ENCODE measurements at places on chromosomes 3 and 15. TPM values are rescaled to one million over a fixed set of nuclear protein-coding genes. Genes with fewer than 3 reads are reported as not detected.

The GJD2 gene
- total RNA-seq = 0.11 TPM

- DNase-seq = no peak
These were observed 271.0 kb downstream of the GABRG3 start for GRCh38 chr15:27241943-27242342.

The DAZL gene
- total RNA-seq = not detected

The DHX30 gene
- 48.3 TPM for total RNA-seq

The CMTM7 gene
- total RNA-seq = 4.0 TPM

The TFRC gene
- 131 TPM for total RNA-seq

DNA sequence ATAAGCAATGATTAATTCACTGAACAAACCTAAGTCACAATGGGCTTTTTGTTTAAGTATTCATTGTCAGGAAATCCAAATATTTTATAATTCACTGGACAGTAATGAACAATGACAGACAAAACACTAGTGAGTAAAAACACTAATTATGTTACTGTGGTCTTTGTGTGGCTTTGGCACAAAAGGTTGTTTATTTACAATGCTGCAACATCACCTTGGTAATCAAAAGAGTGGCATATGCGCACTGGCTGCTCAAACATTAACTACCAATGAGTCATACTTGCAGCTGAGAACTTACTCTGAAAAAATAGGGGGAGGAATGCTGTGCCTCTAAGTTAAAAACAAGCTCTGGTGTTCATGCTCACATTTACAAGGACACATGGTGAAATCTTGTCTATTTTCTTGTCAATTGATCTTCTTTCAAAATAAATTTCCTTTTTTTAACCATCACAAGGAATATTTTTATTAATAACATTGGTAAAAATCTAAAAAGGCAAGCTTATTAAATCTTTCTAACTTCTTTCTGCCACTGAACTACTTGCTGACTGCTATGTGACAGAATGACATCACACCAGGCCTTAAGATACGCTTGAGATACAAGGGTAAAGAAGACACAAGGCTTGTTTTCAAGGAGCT lies 85.2 kb upstream of the PPIB start:
- DNase-seq = no peak

The MKRN2OS gene
- total RNA-seq = 0.48 TPM

DNA sequence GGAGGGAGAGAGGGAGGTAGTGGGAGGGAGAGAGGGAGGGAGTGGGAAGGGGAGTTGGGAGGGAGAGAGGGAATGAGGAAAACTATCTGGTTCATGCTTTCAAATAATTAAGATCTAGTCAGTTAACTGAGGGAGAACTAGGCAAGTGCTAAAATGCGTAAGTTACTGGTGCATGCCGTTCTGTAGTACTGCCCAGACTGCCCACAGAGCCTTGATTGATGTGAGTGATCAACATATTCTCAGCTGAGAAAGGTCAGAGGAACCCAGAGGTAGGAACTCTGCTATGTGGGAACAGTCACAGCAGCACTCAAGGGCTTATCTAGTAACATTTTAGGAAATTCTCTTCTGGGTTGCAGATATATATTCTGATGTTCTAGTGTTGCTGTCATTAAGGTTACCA lies 149.8 kb upstream of the ROBO1 start:
- DNase-seq = no peak

- DNase-seq = no peak
These were observed 194.1 kb downstream of the TPRG1 start for GRCh38 chr3:189365609-189366564.

DNA sequence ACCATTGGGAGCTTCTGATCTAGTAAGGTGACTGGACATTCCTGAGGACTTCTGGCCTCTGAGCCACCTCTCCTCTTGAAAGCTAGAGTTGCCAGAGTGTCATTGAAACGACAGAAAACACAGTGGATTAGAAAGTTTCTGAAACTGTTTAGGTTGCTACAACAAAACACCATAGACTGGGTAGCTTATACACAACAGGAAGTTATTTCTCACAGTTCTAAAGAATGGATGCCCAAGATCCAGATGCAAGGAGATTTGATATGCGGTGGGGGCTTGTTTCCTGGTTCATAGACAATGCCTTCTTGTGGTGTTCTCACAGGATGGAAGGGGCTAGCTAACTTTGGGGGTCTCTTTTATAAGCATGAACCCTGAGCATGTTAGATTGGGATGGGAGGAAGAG lies 43.3 kb upstream of the ZNF385D start:
- DNase-seq = no peak

- no peak for DNase-seq
These were observed at the start of gene C3orf22 for GRCh38 chr3:126558336-126559071. Gene C3orf22 (minus strand): TSS chr3:126558932. CDS start chr3:126553390, 5,542 bp downstream.

- no peak for DNase-seq
These were observed 222.6 kb downstream of the PDCD6IP start for GRCh38 chr3:34020726-34021680.

The ITIH3 gene
- 0.78 TPM for total RNA-seq
